ENCODE measurements at places on chromosomes 13 and 19. TPM values are rescaled to one million over a fixed set of nuclear protein-coding genes. Genes with fewer than 3 reads are reported as not detected.

Gene CEACAM4
- not detected for total RNA-seq

Gene CCDC169
- 12.5 TPM for total RNA-seq

Gene LILRA6
- 2.3 TPM for total RNA-seq

Gene FAM216B
- total RNA-seq: not detected

Gene LSM14A
- total RNA-seq: 107 TPM

Gene NOSIP
- 61.8 TPM for total RNA-seq

Gene COG6
- total RNA-seq: 22.5 TPM

Gene SIGLEC9
- 5.4 TPM for total RNA-seq

Gene ZNF791
- 18.6 TPM for total RNA-seq

Gene SIGLEC8
- not detected for total RNA-seq

Gene TTC9B
- total RNA-seq: 5.0 TPM

Gene A1BG
- 14.3 TPM for total RNA-seq

Gene ZNF527
- 6.1 TPM for total RNA-seq

Gene CYP2A6
- total RNA-seq: not detected

Gene ANKRD24
- total RNA-seq: 0.99 TPM
